Hepatocyte (in vitro differentiated cells): ENCODE measurements at places on chromosomes 3 and 15. TPM values are rescaled to one million over a fixed set of nuclear protein-coding genes. Genes with fewer than 3 reads are reported as not detected.

DNA sequence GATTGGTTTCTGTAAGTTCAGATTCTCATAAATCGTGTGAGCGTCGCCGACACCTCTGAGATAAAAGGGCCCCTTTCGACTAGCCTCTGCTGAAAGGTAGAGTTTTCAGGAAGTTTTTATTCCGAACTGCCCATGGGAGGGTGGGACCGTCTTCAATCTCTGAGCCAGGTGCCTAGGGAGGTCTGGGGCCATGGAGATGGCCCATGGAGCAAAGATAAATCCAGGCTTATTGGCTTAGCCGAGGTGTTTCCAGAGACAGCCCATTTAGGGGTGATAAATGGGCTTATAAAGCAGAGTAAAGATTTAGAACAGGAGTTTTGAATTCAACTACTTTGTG is 442 bp downstream of the QTRT2 start:
- H3K4me3 ChIP-seq, result peak overlapping the region; percentile 29
- no peaks in the 10 kb centered on the region for H3K36me3 ChIP-seq
- no peaks in the 10 kb centered on the region for H3K27me3 ChIP-seq
- H3K4me1 ChIP-seq, result no peaks in the 10 kb centered on the region
- peak overlapping the region; percentile 62 for H3K27ac ChIP-seq
- no peak for DNase-seq

DNA sequence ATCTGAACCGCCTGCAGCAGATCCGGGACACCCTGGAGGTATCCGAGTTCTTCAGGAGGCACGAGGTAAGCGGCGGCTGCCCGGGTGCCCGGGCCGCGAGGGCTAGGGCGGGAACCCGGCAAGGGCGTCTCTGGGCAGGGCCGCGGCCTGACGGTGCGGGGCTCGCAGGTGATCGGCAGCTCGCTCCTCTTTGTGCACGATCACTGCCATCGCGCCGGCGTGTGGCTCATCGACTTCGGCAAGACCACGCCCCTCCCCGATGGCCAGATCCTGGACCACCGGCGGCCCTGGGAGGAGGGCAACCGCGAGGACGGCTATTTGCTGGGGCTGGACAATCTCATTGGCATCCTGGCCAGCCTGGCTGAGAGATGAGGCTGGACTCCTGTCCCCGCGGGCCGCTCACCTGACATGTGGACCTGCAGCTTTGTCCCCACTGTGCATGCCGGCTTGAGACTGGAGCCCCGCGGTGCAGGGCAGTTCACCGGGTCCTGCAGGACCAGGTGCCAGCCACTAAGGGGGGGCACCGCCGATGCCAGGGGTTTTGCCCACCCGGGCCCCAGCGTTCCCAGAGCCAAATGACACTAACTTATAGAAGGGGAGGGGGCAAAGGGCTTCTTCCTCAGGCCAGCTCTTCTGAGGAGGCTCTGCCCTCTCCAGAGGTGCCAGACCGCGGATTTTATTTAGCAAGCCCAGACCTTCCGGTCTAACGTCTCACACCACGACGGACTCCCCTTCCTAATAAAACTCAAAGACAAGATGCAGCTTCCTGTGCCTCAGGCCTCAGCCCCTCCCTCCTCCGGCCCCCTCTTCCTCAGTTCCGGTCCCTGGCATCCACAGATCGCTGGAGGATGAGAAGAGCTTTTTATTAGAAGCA is 9.4 kb downstream of the ITPKA start:
- no peak overlapping the region for H3K4me3 ChIP-seq
- no peak for DNase-seq
- H3K36me3 ChIP-seq, result no peaks in the 10 kb centered on the region
- H3K27me3 ChIP-seq, result peaks cover 59% of the 10 kb centered on the region

- H3K27me3 ChIP-seq, result peaks cover 45% of the 10 kb centered on the region
- H3K27ac ChIP-seq, result no peak overlapping the region
- peaks cover 9% of the 10 kb centered on the region for H3K4me1 ChIP-seq
- H3K36me3 ChIP-seq, result no peaks in the 10 kb centered on the region
- H3K4me3 ChIP-seq, result peak overlapping the region; percentile 72
Measured at GRCh38 chr3:45145223-45145622, 955 bp downstream of the CDCP1 start.

Gene ATP13A5
- total RNA-seq, result 0.12 TPM in 1 of 2 replicates, not detected in the other

Gene MKRN3
- 0.57 TPM in 1 of 2 replicates, not detected in the other for total RNA-seq
